ENCODE measurements at places on chromosomes 12 and 14.

GRCh38 chr12:55823419-55823818 lies 5.6 kb downstream of the ORMDL2 start:
- no peak for DNase-seq

DNA sequence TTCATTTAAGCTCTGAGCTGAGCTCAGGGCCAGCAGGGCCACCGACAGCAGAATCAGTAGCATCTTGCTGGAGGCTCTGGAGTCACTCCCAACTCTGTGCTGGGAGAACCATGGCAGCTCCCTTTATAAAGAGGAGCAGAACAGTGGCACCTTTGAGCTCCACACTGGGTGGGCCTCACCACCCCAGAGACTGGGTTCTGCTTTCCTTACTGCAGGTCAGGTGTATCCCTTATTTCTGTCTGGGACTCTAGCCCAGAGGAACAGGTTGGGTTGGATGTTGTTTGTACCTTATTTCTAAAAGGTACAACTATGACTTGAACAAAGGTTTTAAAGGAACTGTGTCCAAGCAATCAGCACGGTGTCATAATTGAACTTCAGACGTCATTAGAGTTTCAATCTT lies at the start of gene PRB3:
Gene PRB3 (minus strand): TSS at position 101 of the 400 bp plus-strand sequence. CDS start 38 bp downstream, at position 63.
- no peak for DNase-seq

DNA sequence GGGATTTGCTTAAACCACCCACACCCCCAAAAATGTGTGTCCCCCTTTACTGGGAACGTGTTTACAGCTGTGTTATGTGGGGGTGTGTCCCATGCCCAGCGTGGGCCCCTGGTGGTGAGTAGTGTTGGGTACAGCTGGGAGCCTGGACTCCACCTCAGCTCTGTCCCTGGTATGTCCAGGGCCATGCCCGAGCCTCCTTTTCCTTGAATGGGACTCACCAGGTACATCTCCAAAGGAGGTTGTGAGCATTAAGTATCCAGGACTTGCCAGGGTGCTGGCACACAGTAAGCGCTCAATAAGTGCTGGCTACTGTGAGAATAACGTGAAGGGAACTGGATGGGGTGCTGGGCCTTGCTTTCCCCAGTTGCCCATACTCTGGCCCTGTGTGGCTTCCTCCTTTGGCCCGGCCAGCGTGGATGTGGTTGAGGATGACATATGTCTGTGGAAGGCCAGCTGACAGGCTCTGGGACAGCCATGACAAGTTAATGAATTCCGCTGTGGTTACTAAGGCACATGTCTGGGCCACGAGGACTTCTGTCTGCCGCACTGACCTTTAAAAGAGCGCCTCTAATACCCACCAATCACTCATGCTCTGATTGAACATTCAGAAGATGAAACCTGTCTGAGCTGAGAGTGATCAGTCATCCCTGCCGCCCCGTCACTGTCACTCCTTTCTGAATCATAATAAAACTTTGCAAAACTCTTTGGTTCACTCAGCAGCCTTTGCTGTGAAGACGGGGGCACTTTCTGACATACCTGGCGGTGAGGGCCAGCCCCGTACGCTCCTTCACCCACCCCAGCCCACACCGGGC lies 74.7 kb downstream of the DIO3 start:
- DNase-seq = peak; percentile 16

GRCh38 chr12:130151846-130152245 lies 10.4 kb upstream of the FZD10 start:
- DNase-seq = no peak

GRCh38 chr14:102008891-102009290 lies 44.5 kb downstream of the DYNC1H1 start:
- DNase-seq = no peak

GRCh38 chr14:62006116-62006731 lies 244.0 kb downstream of the SNAPC1 start:
- DNase-seq = no peak

- no peak for DNase-seq
Observed at GRCh38 chr14:29222671-29223268, 456.2 kb downstream of the FOXG1 start.

DNA sequence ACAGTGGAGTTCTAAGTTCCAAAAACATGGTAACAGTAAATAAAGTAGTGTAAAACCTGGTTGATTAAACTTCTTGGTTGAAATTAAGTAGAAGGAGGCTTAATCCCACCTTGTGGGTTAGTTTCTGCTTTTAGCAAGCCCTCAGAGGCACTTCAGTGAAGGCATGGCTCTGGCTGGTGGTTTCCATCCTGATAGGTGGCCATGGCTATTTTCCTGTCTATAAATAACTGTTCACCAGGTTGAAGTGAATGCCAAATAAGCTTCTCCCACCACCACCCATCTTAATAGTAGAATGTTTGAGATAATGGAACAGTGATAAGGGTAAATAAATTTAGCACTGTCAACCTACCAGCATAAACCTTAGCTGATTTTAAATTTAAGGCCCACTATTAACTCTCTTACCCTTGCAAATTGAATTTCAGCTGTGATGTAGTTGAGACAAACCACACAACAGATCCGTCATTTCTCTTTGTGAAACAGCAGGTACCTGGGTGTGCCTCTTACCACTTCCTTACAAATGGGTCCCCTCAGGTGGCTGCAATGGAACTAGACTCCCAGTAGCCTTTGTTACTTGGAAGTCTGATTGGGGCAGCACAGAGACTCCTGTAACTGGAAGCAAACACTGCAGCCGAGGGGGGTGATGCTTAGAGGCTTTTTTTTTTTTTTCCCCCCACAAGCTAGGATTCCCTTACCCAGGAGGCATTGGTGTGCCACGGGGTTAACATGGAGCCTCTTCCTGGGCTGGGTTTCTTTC lies 41.4 kb downstream of the DAAM1 start:
- DNase-seq = no peak

- DNase-seq = no peak
Observed at GRCh38 chr12:93245543-93245942, 132.2 kb upstream of the NUDT4 start.

GRCh38 chr12:7038591-7038990 lies 20.3 kb upstream of the LPCAT3 start:
- no peak for DNase-seq

DNA sequence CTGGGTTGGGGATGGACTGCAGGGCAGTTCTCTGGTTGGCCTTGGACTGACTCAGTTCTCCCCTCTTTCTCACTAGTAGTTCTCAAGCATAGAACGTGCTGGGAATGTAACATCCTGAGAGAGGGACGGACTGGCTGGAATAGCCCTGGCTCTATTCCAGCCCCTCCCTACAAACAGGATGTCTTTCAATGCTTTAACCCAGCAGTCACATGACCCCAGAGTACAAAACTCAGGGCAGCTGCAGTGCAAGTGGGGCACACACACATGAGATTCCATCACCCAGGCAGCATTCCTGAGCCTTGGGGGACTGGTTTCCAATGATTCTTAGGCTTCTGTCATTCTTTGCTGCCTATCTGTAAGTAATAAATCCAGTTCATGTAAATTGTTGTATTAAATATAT lies 1.6 kb upstream of the ACOT6 start:
- DNase-seq = no peak

DNA sequence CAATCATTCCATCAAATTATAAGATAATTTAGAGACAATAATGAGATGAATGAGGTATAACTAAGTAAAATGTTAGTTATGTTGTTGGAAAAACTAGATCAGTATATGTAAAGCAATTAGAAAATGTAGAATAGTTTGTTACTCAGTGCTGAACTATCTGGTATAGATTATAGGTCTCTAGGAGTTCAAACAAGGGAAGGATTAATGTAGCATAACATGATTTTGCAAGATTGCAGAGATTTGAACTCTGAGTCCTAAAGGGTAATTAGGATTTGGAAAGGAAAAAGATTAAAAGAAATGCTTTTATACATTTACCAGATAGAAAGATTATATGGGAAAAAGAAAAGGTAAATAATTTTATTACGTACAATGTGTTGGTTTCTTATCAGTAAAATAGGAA lies 246.3 kb downstream of the KCNC2 start:
- no peak for DNase-seq

DNA sequence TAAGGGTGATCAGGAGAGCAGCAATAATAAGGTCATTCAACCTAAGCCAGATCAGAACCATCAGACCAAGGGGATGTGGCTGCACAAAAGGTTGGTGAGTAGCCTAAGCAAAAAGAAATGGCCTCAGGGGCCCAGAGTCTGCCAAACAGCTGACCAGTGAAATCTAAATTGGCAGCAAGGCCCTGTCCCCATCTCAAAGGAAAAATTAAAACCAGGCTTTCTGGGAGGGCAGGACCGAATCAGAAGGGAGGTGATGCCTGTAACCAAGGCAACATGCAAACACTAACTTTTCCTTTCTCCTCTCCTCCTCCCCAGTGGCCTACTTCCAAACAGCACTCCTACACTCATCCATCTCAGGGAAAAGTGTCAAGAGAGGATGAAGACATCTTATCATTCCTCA lies 256.4 kb downstream of the NUAK1 start:
- DNase-seq = no peak

DNA sequence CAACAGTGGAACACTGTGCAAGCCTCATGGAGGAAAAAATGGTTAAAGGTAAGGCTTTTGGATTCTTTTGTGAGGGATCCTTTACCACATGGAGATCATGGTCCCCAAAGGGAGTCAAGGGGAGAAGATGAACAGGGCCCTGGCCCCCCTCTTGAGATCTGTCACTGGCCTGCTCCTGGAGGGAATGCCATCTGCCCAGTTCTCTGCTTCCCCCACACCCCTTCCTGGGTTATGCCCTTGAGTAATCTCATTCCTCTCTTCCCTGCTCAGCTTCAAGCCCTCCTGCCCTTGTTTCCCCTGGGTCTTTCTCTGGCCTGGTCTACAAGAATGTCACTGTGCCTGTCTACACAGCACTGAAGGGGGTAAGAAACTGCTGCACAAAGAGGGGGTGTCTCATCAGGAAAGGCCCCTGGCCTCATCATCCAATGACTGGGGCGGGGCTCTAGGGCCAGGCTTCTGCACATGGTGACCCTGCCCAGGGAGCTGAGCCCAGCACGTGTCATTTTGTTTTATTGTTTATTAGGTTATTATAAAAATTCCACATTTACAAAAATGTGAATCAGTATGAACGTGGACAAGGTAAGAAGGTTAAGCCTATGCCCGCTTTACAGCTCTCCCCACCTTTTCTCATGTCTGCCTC lies 30.3 kb downstream of the PIGH start:
- DNase-seq = no peak

DNA sequence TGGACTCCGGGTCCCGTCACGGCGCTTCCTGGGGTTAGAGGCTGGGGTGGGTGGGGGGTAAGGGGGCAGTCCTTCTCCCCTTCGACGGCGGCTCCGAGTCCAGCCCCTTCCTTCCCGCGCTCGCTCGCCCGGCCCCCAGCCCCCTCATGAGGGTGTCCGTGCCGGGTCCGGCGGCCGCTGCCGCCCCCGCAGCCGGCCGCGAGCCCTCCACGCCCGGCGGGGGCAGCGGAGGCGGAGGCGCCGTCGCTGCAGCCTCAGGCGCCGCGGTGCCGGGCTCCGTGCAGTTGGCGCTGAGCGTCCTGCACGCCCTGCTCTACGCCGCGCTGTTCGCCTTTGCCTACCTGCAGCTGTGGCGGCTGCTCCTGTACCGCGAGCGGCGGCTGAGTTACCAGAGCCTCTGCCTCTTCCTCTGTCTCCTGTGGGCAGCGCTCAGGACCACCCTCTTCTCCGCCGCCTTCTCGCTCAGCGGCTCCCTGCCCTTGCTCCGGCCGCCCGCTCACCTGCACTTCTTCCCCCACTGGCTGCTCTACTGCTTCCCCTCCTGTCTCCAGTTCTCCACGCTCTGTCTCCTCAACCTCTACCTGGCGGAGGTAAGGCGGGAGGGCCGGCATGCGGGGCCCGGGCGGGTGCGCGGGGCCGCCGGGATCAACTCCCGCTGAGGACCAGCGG lies 500 bp downstream of the GPR137C start:
- peak; percentile 19 for DNase-seq

GRCh38 chr12:118330421-118331018 lies 42.2 kb downstream of the TAOK3 start:
- DNase-seq = peak; percentile 82

DNA sequence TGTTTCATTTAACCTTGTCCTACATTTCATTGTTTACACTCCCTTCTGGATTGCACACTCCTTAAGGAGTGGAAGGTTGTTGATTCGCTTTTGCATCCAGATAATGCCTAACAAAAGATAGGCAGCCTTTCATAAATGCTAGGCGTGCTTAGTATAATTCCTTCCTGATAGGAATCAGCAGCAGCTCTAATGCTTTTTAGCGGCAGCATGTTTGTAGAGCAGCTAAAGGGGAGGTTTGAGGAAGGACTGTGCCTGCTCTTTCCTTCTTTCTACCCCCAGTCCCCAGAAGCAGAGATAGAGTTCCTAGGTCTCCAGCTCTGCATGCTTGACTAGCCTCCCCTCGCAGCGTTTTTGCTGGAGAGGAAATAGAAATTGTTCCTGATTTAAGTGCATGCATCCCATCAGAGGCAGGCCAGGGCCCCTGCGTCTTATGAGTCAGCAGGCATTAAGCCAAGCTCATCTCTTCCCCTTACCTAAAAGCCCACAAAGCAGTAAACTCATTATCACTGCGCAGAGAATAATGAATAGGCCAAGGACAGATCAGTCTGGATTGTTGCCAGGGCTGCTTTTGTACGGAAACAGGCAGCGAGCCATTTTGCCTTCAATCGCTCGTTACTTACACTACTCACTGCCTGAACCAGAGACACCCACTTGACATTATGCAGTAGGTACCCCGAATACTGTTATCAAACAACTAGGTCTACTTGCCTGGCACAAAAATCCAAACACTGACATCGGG lies 14.0 kb upstream of the TBPL2 start:
- DNase-seq = peak; percentile 54

GRCh38 chr12:105382771-105383622 lies 52.5 kb downstream of the C12orf75 start:
- DNase-seq = peak; percentile 76

DNA sequence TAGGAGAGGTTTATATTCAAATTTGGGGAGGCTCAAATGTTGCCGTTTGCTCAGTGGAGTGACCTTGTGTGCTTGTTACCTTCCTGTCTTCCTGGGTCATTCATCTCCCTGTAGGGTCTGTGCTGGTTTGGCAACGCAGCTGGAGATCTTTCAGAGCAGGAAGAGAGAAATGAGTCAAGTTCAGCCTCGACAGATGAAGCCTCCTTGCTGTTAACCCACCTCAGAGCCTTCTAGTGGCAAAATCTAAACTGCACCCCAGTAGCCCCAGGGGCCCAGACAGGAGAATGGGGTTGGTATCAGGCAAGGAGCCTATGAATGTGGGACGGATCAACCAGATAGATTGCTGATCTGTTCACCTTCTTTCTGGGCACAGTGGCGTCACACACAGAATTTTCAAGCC lies 999.3 kb downstream of the VRK1 start:
- no peak for DNase-seq

DNA sequence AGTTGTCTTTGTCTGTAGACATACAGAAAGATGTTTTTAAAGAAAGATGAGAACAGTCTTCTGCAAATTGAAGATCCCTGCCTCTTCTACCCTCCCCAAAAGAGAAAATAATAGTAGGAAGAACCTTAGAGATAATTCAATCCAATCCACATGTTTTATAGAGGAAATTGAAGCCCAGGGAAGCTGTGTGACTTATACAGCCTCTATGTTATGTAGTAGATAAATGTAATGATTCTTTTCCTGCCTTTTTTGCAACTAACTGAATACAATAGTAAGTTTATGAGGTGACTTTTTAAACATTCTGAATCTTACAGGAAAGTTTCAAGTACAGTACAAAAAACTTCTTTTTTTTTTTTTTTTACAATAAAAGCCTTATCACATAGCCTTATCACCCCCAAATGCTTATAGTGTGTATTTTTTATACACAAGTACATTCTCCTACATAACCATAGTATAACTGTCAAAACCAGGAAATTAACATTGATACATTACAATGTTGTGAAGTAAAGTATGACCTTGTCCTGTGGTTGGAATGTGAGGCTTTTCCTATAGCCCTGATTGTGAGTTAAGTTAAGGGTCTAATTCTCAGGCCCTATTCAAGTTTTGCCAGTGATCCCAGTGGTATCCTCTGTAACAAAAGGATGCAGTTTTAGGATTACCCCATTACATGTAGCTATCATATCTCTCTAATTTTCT lies 94.4 kb downstream of the FIGNL2 start:
- DNase-seq = no peak

All from suppressor macrophage treated with lipopolysaccharide for 4 hours (primary cell).